ENCODE measurements at places on chromosomes 11 and 22. TPM values are rescaled to one million over a fixed set of nuclear protein-coding genes. Genes with fewer than 3 reads are reported as not detected.

LINC01488 gene
- polyA plus RNA-seq: not detected

C22orf23 gene
- not detected for polyA plus RNA-seq

ADAMTS15 gene
- not detected for polyA plus RNA-seq

ASRGL1 gene
- polyA plus RNA-seq: 21.2 TPM

HEPHL1 gene
- polyA plus RNA-seq: not detected

SEC14L6 gene
- polyA plus RNA-seq: not detected

GPR137 gene
- polyA plus RNA-seq: 9.3 TPM
